Left hindlimb (tissue), 1 donor: ENCODE measurements at places on chromosomes 4 and X.

DNA sequence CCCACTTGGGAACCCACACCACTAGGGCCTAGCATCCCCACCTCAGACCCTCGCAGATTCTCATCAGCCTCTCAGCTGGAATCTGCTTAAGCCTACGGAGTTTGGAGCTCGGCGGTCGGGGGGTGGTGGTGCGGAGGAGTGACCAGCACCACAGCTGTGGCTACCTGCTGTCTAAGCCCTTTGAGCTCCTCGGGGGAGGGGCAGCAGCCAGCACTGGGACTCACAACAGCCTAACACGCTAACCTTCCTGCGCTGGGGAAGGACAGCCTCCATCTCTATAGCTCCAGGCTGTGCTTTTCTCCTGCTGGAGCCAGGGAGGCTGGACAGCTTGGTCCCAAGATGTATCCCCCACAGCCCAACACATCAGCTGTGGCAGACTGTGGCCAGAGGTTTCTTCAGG is 281.5 kb downstream of the USP46 start:
- no peak for DNase-seq

- DNase-seq, result no peak
Measured at GRCh38 chrX:38929966-38930421, 128.7 kb downstream of the MID1IP1 start.

GRCh38 chr4:7002336-7002735 is 40.8 kb upstream of the TADA2B start:
- no peak for DNase-seq

GRCh38 chr4:61400439-61401038 is 200.4 kb downstream of the ADGRL3 start:
- no peak for DNase-seq

DNA sequence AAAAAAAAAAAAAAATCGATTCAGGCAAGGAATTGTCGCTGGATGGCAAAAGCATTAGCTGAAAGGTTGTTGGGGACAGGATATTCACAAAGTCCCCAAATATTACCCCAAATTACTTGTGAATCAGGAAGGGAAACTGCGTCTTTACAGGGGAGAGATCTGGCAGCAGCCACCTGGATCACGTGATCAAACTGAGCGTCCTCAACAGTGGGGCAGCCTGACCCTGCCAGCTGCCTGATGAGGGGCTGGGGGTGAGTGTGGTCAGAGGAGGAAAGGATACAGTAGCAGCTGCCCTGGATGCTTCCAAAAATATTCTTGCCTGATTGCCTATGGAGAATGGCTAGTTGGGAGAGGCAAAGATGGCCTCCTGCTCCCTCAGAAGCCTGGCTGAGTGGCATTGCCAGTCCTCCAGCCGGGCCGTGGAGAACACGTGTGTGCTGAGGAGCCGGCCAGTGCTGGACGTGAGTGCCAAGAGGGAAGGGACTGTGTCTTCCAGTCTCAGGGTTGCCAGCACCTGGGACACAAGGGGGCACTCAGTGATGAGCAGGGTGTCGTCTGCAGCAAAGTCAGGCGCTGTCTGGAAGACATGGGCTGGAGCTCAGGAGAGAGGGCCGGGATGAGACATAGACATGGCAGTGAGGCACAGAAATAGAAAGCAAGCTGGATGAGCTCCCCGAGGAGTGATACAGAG is 3.0 kb upstream of the LAGE3 start:
- no peak for DNase-seq

DNA sequence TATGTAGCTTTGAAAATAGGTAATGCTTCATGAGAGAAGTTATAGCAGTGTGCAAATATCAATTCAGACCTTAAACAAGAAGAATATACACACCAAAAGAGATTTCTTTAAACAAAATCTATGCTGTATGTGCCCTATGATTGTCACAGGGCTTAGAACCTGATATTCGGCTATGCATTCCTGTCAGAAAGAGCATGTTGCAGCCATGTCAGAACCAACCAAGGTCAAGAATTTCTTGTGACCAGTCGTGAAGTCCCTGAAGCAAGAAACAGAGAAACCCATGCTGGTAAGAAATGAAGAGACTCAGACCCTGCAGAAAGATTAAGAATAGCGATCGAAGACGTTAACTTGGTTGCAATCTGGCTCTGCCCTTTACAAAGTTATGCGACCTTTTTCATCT is 210.3 kb upstream of the SPIN4 start:
- DNase-seq, result no peak

DNA sequence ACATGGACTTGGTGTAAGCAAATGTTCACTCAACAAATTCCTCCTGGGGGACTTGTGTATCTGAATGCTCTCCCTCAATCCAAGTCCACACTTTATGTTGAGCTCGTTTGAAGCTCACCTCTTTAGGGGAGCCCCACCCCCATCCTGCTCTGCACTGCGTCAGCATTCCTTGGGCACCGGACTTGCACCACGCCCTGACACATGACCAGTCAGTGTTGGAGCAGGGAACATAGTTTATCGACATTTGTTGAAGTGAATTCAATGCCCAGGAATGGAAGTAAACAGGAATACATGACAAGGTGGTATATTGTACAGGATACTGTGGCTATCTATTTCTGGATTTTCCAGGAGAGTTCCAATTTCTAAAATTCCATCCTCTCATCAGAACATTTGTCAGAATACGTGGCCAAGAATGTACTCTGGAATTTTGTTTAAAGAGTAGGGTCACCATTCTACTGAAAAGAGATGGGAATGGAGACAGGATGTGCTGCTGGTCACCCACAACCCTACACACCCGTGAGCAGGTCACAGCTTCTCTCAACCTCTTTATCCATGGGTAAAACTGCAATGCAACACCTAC is 60.0 kb upstream of the LNX1 start:
- DNase-seq, result no peak

GRCh38 chr4:3522651-3523050 is 9.6 kb downstream of the LRPAP1 start:
- no peak for DNase-seq

GRCh38 chrX:68994135-68994890 is 165.5 kb downstream of the EFNB1 start:
- DNase-seq, result no peak

DNA sequence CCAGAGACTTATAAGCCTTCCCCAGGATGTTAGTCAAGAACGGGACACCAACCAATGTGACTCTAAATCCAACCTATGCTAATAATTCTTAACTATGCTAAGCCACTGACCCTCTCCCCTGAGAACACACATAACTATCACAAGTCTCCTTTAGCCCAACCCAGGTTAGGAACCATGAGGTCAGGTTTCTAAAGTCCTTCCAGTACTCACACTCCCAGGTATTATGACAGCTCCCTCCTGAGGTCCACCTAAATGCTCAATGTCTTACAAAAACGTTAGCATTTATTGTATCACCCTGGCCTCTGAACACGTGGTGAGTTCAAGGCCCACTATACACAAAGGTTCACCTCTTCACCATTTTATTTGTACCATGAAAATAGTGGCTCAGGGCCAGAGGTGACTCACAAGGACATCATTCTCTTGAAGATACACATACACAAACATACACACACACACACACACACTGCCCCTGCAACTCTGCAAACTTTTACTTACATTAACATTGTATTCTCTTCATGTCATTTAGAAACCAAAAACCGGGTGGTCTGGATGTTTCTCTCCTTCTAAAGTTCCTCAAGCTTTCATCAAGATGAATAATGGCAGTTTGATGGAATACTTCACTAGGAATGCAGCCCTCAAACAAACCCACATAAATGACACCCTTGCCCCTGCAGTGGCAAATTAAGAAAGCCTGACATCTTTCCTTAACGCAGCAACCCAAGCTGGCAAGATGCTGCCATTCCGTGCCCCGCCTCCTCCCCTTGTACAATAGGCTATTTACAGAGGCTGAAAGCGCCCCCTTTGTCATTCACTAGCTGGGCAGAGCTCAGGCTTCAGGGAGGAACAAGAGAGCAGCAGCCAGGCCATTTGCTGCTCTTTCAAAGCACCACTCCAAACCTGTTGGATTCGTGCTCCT is 17.7 kb downstream of the ACSL1 start:
- no peak for DNase-seq

DNA sequence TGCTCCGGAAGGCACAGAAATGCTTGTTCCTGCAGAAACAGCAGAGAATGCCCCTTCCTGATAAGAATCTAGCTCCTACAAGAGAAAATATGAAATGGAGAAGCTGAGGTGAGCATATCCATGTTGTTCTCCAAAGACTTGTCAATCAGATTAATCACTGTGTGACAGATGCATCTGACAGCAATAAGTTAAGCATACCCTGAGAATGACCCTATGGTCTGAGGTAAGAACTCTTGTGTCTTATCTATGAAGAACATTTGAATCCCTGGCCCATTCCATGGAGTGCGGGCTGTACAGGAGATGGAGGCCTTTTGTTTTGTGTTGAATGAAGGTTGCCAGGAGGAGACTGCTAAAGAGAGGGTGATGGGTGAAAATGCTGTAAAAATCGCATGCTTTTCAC is 21.5 kb upstream of the ASB5 start:
- no peak for DNase-seq

- DNase-seq, result no peak
Measured at GRCh38 chr4:107718351-107718965, 1.6 kb downstream of the PAPSS1 start.

DNA sequence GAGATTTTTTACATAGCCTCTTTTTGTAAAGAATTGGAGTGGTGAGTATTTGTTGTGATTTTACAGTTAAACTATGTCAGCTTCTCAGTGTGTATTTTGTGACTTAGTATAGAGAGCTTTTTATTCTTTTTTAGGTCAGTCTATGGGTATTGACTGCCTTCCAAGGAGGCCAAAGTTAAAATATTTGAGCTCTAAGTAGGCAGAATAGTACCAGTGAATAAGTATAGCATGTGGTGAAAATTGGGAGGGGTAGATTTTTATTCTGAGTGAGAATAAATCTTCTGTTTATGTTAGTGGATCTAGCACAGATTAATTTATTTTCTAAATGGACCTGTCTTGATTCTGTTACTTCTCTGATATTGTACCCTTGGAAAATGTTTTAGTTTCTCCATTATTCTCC is 37.5 kb downstream of the HERC3 start:
- DNase-seq, result no peak

DNA sequence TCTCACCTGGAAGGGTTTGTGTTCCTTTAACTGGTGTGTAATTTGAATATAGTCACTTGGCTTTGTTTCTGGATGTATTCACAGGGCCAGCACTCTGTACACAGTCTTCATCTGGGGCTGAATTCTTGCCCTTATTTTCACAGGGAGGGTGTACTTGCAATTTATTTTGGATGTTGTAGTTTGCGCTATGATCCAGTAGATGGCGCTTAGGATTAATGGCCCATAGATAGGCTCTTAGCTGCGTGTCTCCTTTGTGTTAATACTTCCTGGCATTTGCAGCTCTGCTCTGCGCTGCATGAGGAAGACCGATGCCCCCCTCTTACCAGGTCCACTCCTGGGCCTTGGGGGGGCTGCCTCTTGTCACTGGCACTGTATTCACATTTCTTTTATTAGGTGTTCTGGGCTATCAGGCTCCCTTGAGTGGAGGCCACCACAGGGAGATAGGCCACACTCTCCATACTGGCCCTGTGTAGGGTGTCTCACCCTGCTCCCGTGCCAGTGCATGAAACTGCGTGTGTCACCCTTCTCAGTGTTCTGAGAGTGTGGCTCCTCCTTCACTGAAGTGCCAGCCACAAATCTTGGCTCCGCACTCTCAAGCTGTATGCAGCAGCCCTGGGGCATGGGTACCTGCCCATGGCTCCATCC is 562.2 kb downstream of the ZIC3 start:
- no peak for DNase-seq

GRCh38 chr4:147707892-147708672 is 23.8 kb upstream of the ARHGAP10 start:
- DNase-seq, result no peak

DNA sequence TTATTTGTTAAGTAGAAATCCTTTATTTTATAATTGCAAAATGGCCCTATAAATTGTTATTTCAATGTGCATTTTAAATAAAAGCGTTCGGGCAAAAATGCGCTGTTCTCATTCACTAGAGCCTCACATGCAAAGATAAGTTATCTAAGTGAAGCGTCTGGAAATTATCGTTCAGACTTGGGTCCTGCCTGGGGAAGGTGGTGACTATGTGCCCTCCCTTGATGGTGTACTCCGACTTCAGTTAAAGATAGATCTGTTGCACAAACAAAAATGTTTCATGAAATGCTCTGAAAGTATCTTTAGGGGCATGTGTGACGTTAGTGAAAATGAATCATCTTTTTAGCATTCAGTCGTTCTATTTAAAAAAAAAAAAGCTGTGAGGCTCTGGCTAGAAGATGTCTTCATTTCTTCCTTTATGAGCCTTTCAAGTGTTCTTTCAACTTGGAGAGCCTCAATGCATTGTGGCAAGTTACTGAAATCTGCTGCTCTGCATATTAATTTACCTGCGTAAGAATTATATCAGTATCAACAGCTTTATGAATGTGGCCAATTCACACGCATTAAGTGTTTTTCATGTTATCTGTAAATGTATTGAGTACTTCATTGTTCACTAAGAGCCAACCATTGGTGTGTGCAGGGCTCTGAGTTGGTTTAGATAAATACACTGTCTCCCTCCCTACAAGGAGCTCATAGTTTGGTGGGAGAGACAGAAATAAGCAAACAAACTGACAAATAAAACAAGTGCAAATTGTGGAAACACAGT is 83.0 kb downstream of the AFF1 start:
- DNase-seq, result no peak

GRCh38 chrX:154397888-154398667 is at the start of gene RPL10:
RPL10 (plus strand) TSS chrX:154398377; CDS start chrX:154398520, 143 bp downstream.
- DNase-seq, result peak; percentile 96

DNA sequence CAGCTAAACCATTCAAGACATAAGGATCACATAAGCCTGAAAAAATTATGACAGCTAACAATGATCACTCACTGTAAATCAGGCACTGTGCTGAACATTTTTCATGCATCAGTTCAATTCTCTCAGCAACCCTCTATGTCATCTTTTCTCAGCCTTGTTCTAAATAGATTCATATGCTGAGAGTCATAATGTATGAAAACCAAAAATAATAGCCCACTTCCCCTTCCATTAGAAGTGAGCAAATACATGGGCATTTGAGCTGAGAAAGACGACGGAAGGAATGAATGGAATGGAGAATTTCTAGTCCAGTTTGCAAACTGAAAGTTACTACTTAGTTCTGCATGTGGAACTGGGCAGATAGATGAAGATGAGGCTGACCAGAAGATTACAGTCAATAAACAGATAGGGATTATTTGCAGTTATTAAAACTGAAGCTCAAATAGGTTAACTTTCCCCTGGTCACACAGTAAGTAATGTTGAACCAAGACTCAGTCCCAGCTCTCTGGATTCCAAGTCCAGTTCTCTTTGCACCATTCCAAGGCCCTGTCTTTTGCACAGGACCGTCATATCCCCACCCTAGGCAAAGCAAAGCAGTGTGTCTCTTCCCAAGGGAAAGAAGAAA is 1.6 kb upstream of the SH3RF1 start:
- no peak for DNase-seq

- no peak for DNase-seq
Measured at GRCh38 chrX:4935401-4935800, 1222.0 kb upstream of the PRKX start.

GRCh38 chr4:15376594-15376993 is 51.2 kb upstream of the C1QTNF7 start:
- no peak for DNase-seq

GRCh38 chrX:120999413-120999812 is 13.9 kb upstream of the CT47A1 start:
- DNase-seq, result no peak
